ENCODE measurements at places on chromosomes 13 and 19. TPM values are rescaled to one million over a fixed set of nuclear protein-coding genes. Genes with fewer than 3 reads are reported as not detected.
A peak's percentile ranks its signal among the peaks of the same experiment; 100 is the strongest.

DNA sequence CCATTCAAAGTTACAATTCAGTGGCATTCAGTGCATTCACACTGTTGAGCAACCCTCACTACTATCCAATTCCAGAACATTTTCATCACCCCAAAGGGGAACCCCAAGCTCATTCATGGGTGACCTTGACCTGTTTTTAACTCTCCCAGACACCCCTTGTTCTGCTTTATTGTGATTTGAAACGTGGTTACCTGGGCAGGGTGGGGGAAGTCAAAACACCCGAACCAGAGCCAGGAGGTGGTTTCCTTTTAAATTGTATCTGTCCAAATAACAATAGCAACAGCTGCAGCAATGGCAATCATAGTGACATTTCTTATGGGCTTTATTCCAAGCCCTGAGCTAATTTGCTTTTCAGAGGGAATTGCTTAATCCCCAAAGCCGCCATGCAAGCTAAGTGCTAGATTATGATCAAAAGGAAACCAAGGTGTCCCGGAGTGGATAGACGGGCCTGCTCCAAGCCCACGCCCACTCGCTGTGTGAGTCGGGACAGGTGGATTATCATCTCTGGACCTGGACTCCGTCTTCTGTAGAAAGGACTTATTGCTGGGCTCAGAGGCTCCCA lies 6.1 kb downstream of the PTGIR start:
- peak overlapping the region; percentile 71 for H3K4me3 ChIP-seq
- H3K36me3 ChIP-seq, result peaks cover 38% of the 10 kb centered on the region
- peak overlapping the region; percentile 98 for H3K27ac ChIP-seq
- H3K4me1 ChIP-seq, result peaks cover 70% of the 10 kb centered on the region

- no peak overlapping the region for H3K4me3 ChIP-seq
- H3K27me3 ChIP-seq, result no peaks in the 10 kb centered on the region
- no peaks in the 10 kb centered on the region for H3K36me3 ChIP-seq
- DNase-seq, result no peak
- no peak overlapping the region for H3K27ac ChIP-seq
- no peaks in the 10 kb centered on the region for H3K4me1 ChIP-seq
Observed at GRCh38 chr13:82467626-82468025, 1414.6 kb downstream of the SLITRK1 start.

DNA sequence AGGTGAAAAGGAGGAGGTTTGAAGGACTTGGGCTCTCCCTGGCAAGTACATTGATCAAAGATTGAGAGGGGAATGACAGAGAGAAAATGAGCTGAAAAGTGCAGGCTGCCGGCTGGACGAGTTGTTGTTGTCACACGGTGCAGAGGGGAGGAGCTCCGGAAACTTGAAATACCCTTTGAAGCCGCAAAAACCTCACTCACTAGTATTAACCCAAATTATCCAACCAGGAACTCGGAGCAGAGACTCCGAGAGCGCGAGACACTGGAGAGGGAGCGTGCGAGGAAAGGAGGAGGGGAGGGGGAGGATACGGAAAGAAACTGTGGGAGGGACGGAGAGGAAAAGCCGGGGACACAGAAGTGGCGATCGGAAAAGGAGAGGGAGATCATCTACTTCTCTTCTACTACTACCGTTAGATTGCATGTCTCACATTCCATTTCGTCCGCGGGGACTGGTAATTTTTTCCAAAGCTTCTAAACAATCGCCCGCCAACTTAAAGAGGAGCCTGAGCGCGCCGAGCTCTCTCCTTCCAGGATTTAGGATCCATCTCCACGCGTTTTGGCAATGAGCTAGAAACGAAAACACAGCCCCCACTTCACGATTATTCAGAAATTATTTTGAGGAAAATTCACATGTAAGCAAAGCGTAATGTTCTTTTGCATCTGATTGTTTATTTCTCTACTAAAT lies at the start of gene DACH1:
DACH1 (minus strand) TSS at position 74 of the 684 bp plus-strand sequence.
- peaks cover 20% of the 10 kb centered on the region for H3K4me1 ChIP-seq
- DNase-seq, result peak; percentile 41
- peaks cover 2% of the 10 kb centered on the region for H3K36me3 ChIP-seq
- H3K4me3 ChIP-seq, result peak within 1 kb of the TSS; percentile 58

- no peak overlapping the region for H3K27ac ChIP-seq
- peak overlapping the region; percentile 67 for H3K4me3 ChIP-seq
- H3K27me3 ChIP-seq, result peaks cover 77% of the 10 kb centered on the region
- DNase-seq, result no peak
- peaks cover 2% of the 10 kb centered on the region for H3K36me3 ChIP-seq
Observed at GRCh38 chr13:27920677-27921420, 1.0 kb downstream of the PDX1 start.

GRCh38 chr19:38216785-38217641 lies 7.0 kb downstream of the DPF1 start:
- no peak for DNase-seq
- H3K27ac ChIP-seq, result no peak overlapping the region
- peaks cover 56% of the 10 kb centered on the region for H3K27me3 ChIP-seq
- H3K4me1 ChIP-seq, result peaks cover 13% of the 10 kb centered on the region
- H3K36me3 ChIP-seq, result peaks cover 3% of the 10 kb centered on the region

GRCh38 chr13:98118865-98119264 lies 24.0 kb upstream of the FARP1 start:
- no peak overlapping the region for H3K4me3 ChIP-seq
- H3K27ac ChIP-seq, result no peak overlapping the region
- H3K36me3 ChIP-seq, result no peaks in the 10 kb centered on the region
- no peak for DNase-seq

DNA sequence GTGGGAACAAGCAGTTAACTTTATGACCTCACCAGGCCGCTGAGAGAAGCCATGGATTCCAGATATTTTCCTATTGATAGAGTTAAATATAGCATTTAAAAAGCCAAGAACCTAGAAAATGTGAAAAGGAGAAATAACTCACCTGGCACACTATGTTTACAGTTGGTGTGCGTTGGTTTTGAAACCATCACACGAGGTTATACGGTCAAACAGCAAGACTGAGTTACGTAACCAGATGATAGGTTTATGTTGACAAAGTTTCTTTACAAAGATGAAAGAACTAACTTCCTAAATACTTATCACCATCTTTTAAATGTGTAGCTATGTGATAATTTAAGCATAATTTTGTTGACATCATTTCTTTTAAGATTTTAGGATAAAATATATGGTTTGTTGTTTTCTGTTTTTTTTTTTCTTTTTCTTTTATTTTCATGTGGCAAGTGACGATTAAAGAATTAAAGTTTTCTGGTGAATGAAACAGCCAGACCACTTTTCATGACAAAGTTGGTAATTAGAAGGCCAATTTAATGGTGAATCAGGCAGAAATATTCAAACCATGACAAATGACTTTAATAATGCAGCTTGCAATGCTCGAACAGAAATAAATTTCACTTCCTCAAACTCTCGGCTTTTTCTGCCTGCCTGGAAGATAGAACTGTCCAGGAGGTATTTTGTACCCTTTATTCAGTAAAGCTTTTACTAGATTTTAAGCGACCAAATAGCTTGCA lies 339.1 kb upstream of the OBI1 start:
- no peak overlapping the region for H3K4me3 ChIP-seq
- H3K4me1 ChIP-seq, result no peaks in the 10 kb centered on the region
- no peak for DNase-seq
- H3K27ac ChIP-seq, result no peak overlapping the region
- no peaks in the 10 kb centered on the region for H3K36me3 ChIP-seq
- H3K27me3 ChIP-seq, result peaks cover 10% of the 10 kb centered on the region

GRCh38 chr13:111121506-111121905 lies 6.4 kb downstream of the ARHGEF7 start:
- peaks cover 30% of the 10 kb centered on the region for H3K27me3 ChIP-seq
- H3K4me3 ChIP-seq, result no peak overlapping the region
- H3K36me3 ChIP-seq, result no peaks in the 10 kb centered on the region
- no peak for DNase-seq

DNA sequence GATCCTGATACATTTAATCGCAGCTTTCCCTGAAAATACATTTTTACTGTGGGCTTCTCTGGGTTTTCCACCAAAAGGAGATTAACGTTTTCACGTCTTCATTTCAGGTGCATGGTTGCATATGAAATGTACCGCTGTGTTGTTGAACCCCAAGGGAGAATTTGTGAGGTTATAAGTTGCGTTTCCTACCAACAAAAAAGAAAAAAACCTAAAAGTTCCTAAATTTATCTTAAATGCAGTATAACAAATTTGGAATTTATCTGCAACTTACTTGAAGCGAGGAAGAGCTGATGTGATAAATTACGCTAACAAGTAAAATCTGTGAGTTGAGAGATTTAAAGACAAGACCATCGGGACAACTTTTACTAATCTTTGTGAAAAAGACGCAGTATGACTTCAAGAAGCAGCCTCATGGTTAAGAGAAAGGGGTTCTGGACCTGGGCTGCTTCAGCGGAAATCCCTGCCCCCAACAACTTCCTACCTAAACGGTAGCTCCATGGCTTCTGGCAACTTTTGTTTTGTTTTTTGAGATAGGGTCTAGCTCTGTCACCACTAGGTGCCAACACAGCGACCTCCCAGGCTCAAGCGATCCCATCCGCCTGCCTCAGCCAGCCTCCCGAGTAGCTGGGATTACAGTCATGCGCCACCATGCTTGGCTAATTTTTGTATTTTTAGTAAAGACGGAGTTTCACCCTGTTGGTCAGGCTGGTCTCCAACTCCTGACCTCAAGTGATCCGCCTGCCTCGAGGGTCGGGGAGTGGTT lies 958 bp upstream of the OBI1 start:
- no peaks in the 10 kb centered on the region for H3K27me3 ChIP-seq
- peak; percentile 31 for DNase-seq
- H3K4me1 ChIP-seq, result peaks cover 35% of the 10 kb centered on the region
- H3K4me3 ChIP-seq, result peak overlapping the region; percentile 86
- H3K36me3 ChIP-seq, result peaks cover 16% of the 10 kb centered on the region

DNA sequence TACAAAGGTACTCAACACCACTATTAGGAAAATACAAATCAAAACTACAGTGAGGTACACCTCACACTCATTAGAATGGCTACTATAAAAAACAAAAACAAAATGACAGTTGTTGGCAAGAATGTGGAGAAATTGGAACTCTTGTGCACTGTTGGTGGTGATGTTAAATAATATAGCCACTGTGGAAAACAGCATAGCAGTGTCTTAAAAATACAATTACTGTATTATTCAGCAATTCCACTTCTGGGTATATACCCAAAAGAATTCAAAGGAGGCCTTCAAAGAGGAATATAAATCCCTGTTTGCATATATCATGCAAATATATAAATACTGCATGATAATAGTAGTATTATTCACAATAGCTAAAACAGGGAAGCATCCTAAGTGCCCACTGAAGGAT lies 66.8 kb downstream of the CDK8 start:
- no peak overlapping the region for H3K27ac ChIP-seq
- no peaks in the 10 kb centered on the region for H3K27me3 ChIP-seq
- H3K4me3 ChIP-seq, result no peak overlapping the region
- DNase-seq, result no peak

DNA sequence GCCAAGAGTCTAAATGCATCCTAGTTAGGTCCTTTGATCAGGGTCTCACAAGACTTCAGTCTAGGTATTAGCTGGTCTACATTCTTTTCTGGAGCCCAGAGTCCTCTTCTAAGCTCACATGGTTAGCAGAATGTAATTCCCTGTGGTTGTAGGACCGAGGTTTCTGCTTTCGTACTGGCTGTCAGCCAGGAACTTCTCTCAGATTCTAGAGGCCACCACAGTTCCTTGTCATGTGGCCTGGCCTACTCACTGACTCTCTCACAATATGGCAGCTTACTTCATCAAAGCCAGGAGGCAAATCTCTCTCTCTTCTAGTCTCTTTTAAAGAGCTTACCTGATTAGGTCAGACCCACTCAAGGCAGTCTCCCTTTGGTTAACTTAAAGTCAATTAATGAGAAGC lies 82.9 kb downstream of the POU4F1 start:
- no peak overlapping the region for H3K4me3 ChIP-seq
- no peaks in the 10 kb centered on the region for H3K4me1 ChIP-seq
- no peaks in the 10 kb centered on the region for H3K36me3 ChIP-seq
- H3K27ac ChIP-seq, result no peak overlapping the region
- peaks cover 8% of the 10 kb centered on the region for H3K27me3 ChIP-seq
- no peak for DNase-seq

DNA sequence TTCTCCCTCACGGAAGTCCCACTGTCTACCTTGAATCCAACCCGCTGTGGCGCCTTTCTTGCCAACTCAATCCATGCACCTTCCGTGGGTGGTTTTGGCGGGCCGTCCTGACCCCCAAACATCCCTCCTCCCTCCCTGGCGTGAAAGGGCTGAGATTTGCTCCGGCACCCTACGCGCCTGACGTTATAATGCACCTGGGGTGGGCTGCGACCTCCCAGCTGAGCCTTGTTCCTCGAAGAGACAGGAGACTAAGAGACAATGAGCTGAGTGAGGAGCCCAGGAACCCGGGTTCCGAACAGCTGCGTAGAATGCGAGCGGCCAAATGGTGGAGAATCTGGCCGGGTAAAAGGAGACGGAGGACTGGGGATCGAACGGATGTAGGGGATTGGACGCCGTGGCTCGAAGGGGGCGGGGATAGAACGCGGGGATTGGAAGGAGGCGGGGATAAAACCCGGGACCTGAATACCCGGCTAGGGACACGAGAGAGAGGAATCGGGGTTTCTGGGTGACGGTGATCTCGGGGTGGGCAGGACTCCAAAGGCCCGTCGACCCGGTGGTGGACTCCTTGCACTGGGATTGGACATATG lies at the start of gene CPT1C:
CPT1C (plus strand) TSS at position 461 of the 587 bp plus-strand sequence. CDS start 1,137 bp downstream, outside the sequence.
- peak; percentile 60 for DNase-seq
- H3K4me3 ChIP-seq, result peak within 1 kb of the TSS; percentile 60
- H3K36me3 ChIP-seq, result peaks cover 26% of the 10 kb centered on the region

GRCh38 chr13:31663880-31664585 lies 75.3 kb upstream of the RXFP2 start:
- H3K27ac ChIP-seq, result no peak overlapping the region
- H3K36me3 ChIP-seq, result no peaks in the 10 kb centered on the region
- no peak for DNase-seq

- H3K27me3 ChIP-seq, result no peaks in the 10 kb centered on the region
- no peak for DNase-seq
- peak overlapping the region; percentile 92 for H3K27ac ChIP-seq
- peak overlapping the region; percentile 97 for H3K4me3 ChIP-seq
- peaks cover 43% of the 10 kb centered on the region for H3K36me3 ChIP-seq
- H3K4me1 ChIP-seq, result peaks cover 19% of the 10 kb centered on the region
Observed at GRCh38 chr19:10118960-10119359, 739 bp downstream of the EIF3G start.

GRCh38 chr19:49880162-49880869 lies 2.8 kb downstream of the TBC1D17 start:
- no peaks in the 10 kb centered on the region for H3K27me3 ChIP-seq
- H3K4me1 ChIP-seq, result peaks cover 12% of the 10 kb centered on the region
- no peak overlapping the region for H3K4me3 ChIP-seq
- DNase-seq, result no peak

The CHERP gene
- 59.6 TPM for total RNA-seq

The CD33 gene
- total RNA-seq, result not detected

The OR7C1 gene
- not detected for total RNA-seq

The PPP6R1 gene
- total RNA-seq, result 207 TPM

The FGF21 gene
- total RNA-seq, result not detected

The NOVA2 gene
- total RNA-seq, result not detected

The SIGLEC10 gene
- 0.32 TPM for total RNA-seq

The KLHL1 gene
- total RNA-seq, result not detected

The KCNK6 gene
- total RNA-seq, result 11.9 TPM

The BST2 gene
- total RNA-seq, result 98.4 TPM
